ENCODE measurements at places on chromosomes 4 and X. TPM values are rescaled to one million over a fixed set of nuclear protein-coding genes. Genes with fewer than 3 reads are reported as not detected.

The GAB3 gene
- total RNA-seq: 0.09 TPM

- peak; percentile 33 for DNase-seq
- peak overlapping the region; percentile 59 for H3K4me3 ChIP-seq
- peaks cover 4% of the 10 kb centered on the region for H3K36me3 ChIP-seq
- no peak overlapping the region for H3K27ac ChIP-seq
These were observed 631 bp downstream of the EVC start for GRCh38 chr4:5711479-5712184.

DNA sequence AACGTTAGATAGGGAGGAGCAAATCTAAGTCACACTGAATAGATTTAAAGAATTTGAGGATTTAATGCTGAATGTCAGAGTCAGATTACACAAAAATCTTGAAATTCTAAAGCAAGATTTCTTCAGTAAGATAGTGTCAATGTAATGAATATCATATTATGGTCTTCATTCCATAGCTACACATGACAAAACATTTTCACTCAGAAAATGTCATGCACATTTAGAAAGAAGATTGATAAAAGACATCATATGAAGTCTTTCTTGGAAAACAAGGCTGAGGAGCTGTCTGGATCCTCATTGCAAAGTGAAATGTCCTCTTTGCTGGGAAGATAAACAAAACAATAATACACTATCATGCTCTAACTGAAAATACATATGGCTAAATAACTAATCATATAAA lies 1006.9 kb downstream of the PCDH7 start:
- H3K4me1 ChIP-seq: no peaks in the 10 kb centered on the region
- no peak for DNase-seq
- H3K27me3 ChIP-seq: no peaks in the 10 kb centered on the region
- no peak overlapping the region for H3K27ac ChIP-seq

GRCh38 chr4:90990284-90990683 lies 863.1 kb downstream of the CCSER1 start:
- no peaks in the 10 kb centered on the region for H3K36me3 ChIP-seq
- no peak overlapping the region for H3K4me3 ChIP-seq
- H3K27ac ChIP-seq: no peak overlapping the region
- no peaks in the 10 kb centered on the region for H3K4me1 ChIP-seq

The ABLIM2 gene
- total RNA-seq: 3.2 TPM

DNA sequence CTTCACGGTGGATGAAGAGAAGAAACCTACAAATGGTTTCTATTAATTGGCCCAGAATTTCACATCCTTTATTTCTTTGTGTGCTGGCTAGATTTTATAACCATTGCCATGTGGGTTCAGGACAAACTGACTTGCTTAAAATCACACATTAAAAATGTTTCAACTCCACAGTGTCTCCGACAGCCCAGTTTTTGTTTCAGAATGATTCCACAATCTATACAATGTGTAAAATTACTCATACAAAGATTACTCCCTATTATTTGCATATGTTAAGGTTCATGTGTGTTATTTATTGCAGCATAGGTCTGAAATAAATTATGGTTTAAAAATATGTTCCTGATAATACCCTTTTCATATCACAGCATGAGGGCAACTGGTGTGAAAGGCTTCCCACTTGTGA lies 20.6 kb downstream of the DCHS2 start:
- no peak overlapping the region for H3K27ac ChIP-seq
- H3K4me1 ChIP-seq: no peaks in the 10 kb centered on the region

- no peaks in the 10 kb centered on the region for H3K36me3 ChIP-seq
- no peaks in the 10 kb centered on the region for H3K27me3 ChIP-seq
- no peaks in the 10 kb centered on the region for H3K4me1 ChIP-seq
- peak; percentile 61 for DNase-seq
These were observed 251.4 kb upstream of the DDX53 start for GRCh38 chrX:22748093-22748999.

The F11 gene
- 0.24 TPM for total RNA-seq

DNA sequence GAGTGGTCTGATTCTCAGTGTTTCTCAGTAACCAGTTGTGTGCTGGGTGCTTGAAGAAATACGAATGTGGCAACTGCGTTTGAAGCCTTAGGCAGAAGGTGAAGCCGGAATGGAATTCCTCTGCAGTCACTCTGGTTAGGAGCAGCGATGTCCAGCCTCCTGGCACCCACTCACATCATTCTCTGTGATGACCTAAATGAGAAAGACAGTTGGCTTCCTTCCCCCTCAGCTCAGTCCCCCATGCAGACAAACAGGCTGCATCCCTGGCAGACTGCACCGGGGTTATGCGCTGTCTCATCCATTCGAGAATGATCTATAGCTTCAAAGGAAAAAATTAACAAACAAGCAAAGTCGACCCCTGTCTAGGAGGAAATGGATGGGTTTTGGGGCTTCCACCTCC lies 170.1 kb upstream of the SCML1 start:
- H3K36me3 ChIP-seq: no peaks in the 10 kb centered on the region
- no peaks in the 10 kb centered on the region for H3K27me3 ChIP-seq
- H3K4me1 ChIP-seq: no peaks in the 10 kb centered on the region
- H3K27ac ChIP-seq: no peak overlapping the region

The YY2 gene
- 2.7 TPM for total RNA-seq

DNA sequence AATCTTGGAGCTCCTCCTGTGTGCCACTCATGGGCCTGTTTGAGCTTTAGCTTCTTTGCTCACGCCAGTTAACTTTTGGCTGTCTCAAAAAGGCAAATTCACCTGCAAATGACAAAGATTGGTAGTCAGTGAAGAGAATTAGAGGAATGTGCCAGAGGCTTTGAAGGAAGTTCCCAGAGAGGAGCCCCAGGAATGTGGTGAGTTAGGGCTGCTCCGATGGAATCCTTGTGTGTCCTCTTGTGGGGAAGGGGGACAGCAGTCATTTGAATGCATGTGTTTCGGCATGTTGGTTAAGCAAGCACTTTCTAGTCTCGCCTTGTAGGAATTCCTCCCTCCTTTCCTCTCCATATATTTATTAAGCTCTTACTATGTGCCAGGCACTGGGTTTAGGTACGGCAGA lies 62.9 kb downstream of the ELF4 start:
- peaks cover 6% of the 10 kb centered on the region for H3K36me3 ChIP-seq
- no peak overlapping the region for H3K27ac ChIP-seq
- H3K27me3 ChIP-seq: no peaks in the 10 kb centered on the region

- no peaks in the 10 kb centered on the region for H3K4me1 ChIP-seq
- no peaks in the 10 kb centered on the region for H3K36me3 ChIP-seq
- no peak overlapping the region for H3K27ac ChIP-seq
- DNase-seq: no peak
- H3K27me3 ChIP-seq: no peaks in the 10 kb centered on the region
- H3K4me3 ChIP-seq: no peak overlapping the region
These were observed 239.9 kb upstream of the TEX13A start for GRCh38 chrX:105460376-105460775.

- no peaks in the 10 kb centered on the region for H3K36me3 ChIP-seq
- DNase-seq: no peak
- H3K27me3 ChIP-seq: no peaks in the 10 kb centered on the region
- no peaks in the 10 kb centered on the region for H3K4me1 ChIP-seq
- no peak overlapping the region for H3K4me3 ChIP-seq
- no peak overlapping the region for H3K27ac ChIP-seq
These were observed 1.5 kb upstream of the IL21 start for GRCh38 chr4:122622400-122622799.

All from A673 (cell line).